ENCODE measurements at places on chromosomes 5 and 9. TPM values are rescaled to one million over a fixed set of nuclear protein-coding genes. Genes with fewer than 3 reads are reported as not detected.

The FGF1 gene
- 0.09 TPM for total RNA-seq

The NR5A1 gene
- total RNA-seq, result not detected

The DIPK1B gene
- total RNA-seq, result 1.3 TPM

The SOWAHA gene
- total RNA-seq, result 36.0 TPM

The NUTM2F gene
- total RNA-seq, result not detected

The ARHGEF37 gene
- total RNA-seq, result 23.5 TPM

The ARHGEF39 gene
- 7.6 TPM for total RNA-seq

The C5orf58 gene
- not detected for total RNA-seq

The NKD2 gene
- total RNA-seq, result 1.6 TPM

The PCDHGA11 gene
- total RNA-seq, result 1.3 TPM

The GABRG2 gene
- total RNA-seq, result 0.92 TPM

The BTNL8 gene
- total RNA-seq, result 134 TPM

The ADCY2 gene
- 0.52 TPM for total RNA-seq

The AKNA gene
- total RNA-seq, result 35.9 TPM

The IPPK gene
- 7.1 TPM for total RNA-seq

The MOB3B gene
- total RNA-seq, result 42.2 TPM

The DMRT3 gene
- total RNA-seq, result not detected

The SOX30 gene
- 0.15 TPM for total RNA-seq

The CCDC152 gene
- 0.70 TPM for total RNA-seq

Measured in left colon (tissue), 2 donors.